ENCODE measurements at places on chromosomes 7 and 10.

DNA sequence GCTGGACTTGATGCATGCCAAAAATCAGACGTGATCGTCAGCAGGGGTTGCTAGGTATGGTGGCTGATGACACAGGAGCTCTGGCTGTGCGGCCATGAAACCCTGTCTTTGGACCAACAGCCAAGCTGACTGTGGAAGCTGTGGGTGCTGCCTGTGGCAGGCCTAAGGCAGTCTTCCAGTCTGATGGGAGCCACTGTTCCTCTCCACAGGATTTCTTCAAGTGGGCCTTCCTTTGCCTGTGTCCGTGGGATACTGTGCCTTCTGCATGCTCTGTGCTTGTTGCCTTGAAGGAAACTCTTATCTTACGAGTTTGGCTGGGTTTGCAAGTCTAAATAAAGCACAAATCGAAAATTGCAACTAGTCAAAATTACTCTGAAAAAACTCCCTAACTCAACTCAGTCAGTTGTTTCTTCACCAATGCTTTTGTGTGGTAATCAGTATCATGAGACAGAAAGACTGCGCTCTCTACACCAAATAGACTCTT lies 101.9 kb upstream of the PDLIM1 start:
- no peak for DNase-seq

DNA sequence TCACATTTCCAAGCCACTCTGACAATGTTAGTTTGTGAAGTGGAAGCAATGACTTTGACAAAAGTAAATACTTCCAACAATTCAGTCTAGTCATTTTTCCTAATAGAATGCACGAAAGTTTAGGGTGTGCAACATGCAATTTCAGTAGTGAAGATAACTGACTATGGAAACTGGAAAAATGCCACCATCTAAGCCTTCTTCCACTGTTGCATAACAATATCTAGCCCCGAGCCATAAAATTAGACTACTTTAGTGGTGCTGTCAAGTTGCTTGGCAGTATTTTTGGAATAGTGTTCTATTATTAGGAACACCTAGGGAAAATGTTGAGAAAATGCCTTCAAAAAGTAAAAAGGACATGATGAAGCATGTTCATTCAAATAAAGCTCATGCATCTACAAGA lies 17.9 kb downstream of the SEMA3A start:
- no peak for DNase-seq

DNA sequence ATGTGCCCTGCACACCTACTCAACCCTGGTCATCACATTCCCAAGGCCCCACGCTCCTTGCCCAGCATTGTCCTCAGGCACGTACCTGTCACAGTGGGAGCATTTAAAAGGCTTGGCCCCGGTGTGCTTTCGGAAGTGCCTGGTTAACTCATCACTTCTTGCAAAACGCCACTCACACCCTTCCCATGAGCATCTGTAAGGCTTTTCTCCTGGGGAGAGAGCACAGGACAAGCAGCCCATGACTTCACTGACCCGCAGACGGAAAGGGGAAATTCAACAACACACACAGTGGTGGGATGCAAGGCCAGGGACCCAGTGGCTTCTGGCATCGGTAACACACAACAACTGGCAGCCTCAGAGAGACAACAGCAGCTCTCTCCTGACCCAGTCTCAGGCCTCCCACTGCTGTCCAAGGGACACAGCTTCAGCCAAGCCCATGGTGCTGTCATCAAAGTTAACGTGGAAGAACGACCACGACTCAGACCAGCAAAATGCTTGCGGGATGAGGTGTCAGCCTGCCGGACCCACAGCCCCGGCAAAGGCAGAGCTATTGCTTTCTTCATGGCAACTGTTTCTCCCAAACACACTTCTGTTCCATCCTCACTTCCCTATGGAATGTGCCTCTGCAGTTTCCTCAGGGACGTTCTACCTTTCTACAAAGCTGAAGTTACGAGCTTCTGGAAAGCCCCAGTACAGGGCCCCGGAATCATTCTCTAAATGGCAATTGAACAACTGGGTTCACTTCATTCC lies 4.8 kb downstream of the KLF6 start:
- peak; percentile 88 for DNase-seq

DNA sequence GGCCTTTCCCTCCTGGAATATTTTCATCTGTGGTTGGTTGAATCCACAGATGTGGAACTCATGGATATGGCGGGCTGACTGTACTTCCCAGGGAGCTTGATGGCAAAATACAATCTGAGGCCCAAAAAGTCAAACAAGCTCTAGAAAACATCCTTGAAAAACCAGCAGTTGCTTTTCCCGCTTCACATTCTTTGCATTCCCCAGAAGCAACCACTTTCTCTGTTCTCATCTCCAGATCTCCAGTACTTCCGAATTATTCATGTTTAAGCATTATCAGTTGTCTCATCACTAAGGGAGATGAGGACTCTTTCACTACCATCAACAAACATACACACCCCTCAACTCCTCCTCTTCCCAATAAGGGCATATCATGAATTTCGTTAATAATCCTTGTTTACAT lies 55.3 kb downstream of the KIF5B start:
- peak; percentile 51 for DNase-seq

- no peak for DNase-seq
Observed at GRCh38 chr7:78017591-78018100, 219.1 kb downstream of the PHTF2 start.

GRCh38 chr10:4549139-4549653 lies 276.8 kb upstream of the AKR1E2 start:
- DNase-seq: no peak

- DNase-seq: no peak
Observed at GRCh38 chr7:102983602-102984001, 70.8 kb downstream of the LRRC17 start.

- no peak for DNase-seq
Observed at GRCh38 chr7:150465414-150465813, 15.0 kb downstream of the GIMAP8 start.

DNA sequence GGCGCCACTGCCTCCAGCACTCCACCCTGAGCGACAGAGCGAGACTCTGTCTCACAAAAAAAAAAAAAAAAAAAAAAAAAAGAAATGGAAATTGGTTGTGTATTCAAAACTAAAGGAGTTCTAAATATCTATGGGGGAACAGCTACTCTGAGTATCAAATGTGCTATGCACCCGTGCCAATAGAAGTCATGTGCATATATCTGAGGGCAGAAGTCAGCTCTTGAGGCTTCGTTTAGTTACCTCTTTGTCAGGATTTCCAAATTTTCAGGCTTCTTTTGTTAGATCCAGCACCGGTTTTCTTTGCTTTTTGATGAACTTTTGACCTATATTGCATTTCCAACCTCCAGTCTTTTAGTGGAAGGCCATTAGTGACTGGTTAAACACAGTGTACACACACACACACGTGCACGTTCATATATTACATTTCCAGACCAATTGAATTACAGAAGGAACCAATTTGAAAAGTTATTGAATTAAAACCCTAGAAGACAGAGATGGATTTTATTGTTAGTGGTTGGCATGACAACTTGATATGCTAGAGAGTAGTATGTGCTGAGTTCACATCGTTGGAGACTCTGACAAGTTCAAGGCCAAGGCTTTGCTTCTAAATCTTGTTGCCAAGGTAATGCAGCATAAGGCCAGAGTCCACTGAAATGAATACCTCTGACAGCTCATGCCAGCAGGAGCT lies 33.1 kb upstream of the ADD3 start:
- no peak for DNase-seq

DNA sequence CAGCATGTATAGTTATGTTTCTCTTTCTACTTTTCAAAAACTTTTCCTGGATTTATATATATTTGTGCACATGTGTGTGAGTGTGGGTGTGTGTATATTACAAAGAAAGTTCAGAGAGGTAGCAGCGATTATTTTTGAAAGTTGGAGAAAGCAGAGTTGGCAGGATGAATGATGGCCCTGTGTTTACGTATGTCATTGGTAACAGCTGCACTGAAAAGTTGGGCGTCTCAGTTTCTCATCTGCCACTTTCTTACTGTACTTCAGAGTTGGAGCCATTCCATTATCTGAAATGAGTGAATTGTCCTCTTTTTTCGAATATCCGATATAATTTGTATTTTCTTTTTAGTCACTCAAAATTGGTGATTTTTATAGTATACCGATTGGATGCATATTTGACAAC lies 172.2 kb downstream of the CDK14 start:
- DNase-seq: no peak

DNA sequence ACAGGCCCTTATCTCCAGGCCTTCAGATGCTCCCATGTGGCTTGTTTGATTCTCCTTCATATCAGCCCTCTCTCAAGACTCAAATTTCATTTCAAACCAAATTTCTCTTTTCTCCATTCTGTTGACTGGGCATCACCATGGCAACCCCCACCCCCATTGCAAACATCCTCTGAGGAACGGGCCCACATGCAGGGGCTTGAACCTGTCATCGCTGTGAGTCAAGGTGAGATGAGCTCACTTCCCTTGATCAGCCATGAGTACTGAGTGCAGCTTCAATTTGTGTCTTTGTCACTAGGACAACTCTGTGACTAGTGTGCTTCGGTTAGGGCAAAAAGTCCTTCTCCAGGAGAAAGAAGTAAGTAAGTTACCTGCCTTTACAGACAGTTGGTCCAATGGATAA lies 41.9 kb downstream of the CALML3 start:
- DNase-seq: peak; percentile 88

DNA sequence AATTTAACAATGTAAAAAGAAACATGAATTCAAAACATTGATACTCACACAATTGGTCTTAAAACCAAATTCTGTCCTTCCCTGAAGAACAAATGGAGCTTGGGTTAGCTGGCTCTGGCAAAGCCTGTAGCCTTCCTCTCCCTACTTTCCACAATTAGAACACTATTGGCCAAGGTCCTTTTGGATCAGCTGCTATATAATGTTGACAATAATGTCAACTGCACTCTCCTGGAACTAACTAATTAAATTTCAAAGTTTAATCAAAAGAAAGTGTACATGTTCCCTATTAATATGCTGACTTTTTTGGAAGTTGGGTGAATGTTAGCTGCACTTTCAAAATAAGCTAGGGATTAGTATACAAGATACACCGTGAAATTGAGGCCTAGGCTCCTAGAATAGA lies 440.1 kb upstream of the NFE2L3 start:
- DNase-seq: no peak

GRCh38 chr7:24881623-24882022 lies 98.4 kb downstream of the OSBPL3 start:
- peak; percentile 58 for DNase-seq

DNA sequence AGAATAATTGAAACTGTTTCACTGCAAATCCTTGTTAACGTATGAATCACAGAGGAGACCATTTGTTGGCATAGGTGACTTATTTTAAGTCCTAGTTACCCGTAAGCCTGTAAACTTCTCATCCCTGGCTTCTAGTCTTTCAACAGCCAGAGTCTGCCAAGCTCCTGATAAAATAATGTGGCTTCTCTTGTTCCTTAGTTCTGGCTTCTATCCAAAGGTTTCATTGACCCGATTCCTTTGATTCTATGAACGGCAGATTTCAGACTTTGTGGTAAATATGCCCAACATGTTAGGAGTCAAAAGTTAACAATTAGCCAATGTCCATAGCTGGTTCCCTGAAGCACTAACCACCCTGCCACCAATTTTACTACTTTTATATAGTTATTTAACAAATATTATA lies 23.3 kb downstream of the DNAH11 start:
- DNase-seq: no peak

GRCh38 chr10:36266923-36267322 lies 624.8 kb upstream of the FZD8 start:
- DNase-seq: no peak

DNA sequence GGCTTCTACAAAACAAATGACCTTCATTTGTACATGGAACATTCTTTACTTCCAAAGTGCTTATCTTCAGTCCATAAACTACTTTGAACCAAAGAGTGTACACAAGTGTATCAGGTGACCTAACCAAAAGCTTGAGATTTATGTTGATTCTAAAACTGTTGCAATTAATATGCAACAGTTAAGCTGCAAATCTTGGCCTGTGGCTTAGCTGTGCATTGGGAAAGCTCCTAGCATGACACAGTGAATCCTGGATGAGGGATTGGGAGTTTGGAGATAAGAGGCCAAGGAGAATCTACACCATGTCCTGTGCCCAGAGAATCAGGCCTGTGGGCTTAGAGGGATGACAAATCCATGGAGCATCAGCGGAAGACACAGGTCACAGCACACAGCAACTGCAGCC lies 105.2 kb upstream of the GSDME start:
- DNase-seq: no peak

DNA sequence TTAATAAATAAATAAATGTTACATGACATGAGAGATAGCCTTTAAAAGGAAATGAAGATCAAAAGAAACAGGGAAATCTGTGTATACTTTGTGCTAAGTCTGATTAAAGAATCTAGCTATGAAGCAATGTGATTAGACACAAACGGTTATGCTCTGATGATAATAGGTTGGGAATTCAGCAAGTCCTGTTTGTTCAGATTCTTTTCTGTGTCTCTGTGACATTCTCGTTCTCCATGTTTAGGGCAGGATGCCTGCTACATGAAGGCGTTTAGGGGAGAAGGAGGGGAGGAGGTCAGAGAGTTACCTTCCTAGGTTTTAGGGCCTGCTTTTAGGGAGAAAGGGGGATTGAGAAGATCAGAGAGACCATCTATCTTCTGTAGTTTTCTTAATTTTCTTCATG lies 555.3 kb downstream of the DNAJB9 start:
- DNase-seq: no peak

GRCh38 chr7:108311446-108312168 lies 144.6 kb downstream of the NRCAM start:
- DNase-seq: peak; percentile 58

- DNase-seq: peak; percentile 55
Observed at GRCh38 chr10:17644485-17644943, 563 bp downstream of the STAM start.

DNA sequence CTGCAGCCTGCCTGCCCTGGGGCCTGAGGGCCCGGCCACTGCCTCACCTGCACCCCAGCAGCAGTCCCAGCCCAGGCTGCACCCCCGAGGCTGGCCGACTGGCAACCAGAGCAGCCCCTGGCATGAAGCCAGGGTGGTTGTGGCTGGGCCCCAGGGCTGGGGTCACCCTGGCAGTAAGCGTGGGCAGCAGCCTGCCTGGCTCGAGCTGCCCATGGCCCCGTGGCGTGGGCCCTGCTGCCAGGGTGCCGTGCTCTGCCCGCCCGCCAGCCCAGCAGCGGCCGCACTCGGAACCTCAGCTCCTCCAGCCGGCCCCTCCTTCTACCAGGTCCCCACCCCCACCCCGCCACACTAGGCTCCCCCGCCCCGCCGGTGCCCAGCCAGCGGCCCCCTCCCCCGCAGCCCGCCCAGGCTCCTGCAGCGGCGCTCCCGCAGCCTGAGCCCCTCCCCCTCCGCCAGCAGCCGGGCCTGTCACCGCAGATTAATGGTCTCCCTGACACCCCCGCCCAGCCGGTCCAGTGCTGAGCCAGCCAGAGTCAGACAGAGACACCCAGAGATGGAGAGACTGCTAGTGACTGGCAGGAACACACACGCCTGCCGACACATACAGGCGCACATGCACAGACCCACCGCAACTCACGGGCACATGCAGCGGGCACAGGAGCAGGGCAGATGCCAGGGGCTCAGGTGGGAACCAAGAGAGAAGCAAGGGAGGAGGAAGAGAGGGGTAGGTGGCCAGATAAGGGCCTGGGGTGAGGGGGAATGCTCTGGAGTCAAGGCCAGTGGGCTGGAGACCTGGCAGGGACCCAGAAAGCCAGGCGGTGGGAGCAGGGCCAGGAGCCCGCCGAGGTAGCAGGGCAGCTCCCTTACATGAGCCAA lies 22.4 kb downstream of the KCNH2 start:
- DNase-seq: no peak

Measured in ELR (cell line).